Uterus (tissue), 4 donors: ENCODE measurements at places on chromosomes 2 and 18. TPM values are rescaled to one million over a fixed set of nuclear protein-coding genes. Genes with fewer than 3 reads are reported as not detected.
A peak's percentile ranks its signal among the peaks of the same experiment; 100 is the strongest.

Gene SIGLEC15
- total RNA-seq, result not detected

Gene ALKAL2
- total RNA-seq, result 33.1 TPM

GRCh38 chr2:23593752-23594459 lies 208.9 kb downstream of the KLHL29 start:
- peak; percentile 65 for DNase-seq

DNA sequence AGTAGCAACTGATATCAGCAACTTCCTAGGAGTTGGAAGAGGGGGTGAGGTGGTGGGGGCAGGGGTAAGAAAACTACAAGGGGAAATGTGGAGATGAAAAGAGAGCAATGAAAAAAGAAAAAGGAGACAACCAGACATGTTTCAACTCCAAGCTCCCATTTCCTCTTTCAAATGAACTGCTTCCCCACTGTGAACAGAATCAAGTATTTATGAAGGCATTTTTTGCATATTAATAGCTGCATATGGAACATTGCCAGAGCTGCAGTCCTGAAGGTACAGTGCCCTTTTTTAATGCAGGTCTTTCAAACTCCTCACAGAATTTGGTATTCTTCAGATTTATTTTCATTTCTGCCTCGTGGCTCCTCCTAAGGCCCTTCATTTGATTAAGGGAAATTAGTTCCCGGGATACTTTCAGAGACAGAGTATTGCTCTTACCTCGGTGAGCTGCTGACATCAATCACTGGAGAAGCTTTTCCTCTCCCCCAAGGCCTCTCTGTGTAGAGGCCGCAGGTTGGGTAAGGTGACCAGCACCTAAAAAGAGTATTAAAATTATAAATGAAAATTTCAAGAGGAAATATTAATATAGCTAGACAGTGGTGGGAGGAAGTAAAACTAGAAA lies 68.4 kb downstream of the KIAA2012 start:
- no peak for DNase-seq

- no peak for DNase-seq
These were observed 3.2 kb upstream of the KIDINS220 start for GRCh38 chr2:8840475-8841091.

GRCh38 chr18:45227001-45227742 lies 388.1 kb upstream of the SLC14A2 start:
- DNase-seq, result no peak

GRCh38 chr18:74114116-74114515 lies 33.5 kb downstream of the FBXO15 start:
- no peak for DNase-seq

GRCh38 chr2:45797451-45798230 lies 146.2 kb downstream of the PRKCE start:
- no peak for DNase-seq

- DNase-seq, result no peak
These were observed 18.0 kb upstream of the KLHL23 start for GRCh38 chr2:169715379-169716237.

DNA sequence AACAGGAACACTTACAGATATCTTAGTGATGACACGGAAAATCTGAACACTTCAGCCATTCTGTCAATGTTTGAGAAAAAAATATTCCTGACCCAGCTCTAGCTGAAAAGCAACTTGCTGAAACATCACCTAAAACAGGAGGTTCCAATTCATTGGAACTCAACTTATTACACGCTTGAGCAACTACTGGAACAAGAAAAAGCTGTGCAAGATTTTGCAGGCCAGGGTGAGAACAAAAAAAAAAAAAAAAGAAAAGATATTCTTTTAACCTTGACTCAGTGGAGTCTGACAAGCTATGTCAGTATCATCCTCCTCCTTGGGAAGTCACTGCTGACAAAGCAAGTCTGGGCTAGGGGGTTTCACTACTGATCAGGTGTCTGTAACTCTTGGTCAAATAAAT lies 351.0 kb downstream of the SS18 start:
- DNase-seq, result no peak

- no peak for DNase-seq
These were observed 17.3 kb downstream of the CCDC93 start for GRCh38 chr2:117996525-117996924.

GRCh38 chr2:237594514-237594871 lies 4.0 kb upstream of the RAB17 start:
- no peak for DNase-seq

GRCh38 chr2:83051538-83052170 lies 1407.4 kb downstream of the SUCLG1 start:
- no peak for DNase-seq
